NCI-H82 (cell line): ENCODE measurements at places on chromosomes 7 and 10.

DNA sequence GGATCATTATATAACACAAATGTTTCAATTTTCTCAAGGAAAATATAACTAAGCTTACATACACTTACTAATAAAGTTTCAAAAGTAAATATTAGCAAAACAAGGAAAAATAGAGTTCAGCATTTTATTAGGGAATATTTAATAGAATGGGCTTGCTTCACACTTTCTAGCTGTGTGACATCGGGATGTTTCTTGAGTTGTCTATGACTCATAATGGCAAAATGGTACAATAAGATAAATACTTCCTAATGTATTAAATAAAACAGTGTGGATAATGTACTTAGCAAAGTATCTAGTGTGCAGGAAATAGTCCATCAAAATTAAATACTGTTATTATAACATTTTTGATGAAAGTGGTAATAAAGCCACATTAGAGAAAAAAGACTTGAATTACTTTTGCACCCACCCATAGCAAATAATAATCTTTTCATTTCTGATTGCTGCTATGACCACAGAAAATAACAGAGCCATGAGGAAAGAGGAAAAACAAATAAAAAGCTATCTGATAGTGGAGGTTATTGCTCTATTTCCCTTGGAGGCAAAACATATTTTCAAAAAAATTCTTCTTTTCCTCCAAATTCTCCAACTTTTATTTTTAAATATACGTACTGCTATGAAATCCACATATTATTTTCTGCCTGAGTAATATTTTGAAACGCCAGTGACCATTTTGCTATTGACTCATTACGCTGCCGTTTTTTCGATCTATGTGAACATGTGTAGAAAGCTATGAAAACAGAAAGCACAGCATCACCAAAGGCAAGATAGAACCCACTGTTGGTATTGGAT, 272.9 kb upstream of the KLF6 start:
- DNase-seq, result no peak

- DNase-seq, result no peak
Observed at GRCh38 chr10:102102421-102102820, 17.7 kb downstream of the LDB1 start.

DNA sequence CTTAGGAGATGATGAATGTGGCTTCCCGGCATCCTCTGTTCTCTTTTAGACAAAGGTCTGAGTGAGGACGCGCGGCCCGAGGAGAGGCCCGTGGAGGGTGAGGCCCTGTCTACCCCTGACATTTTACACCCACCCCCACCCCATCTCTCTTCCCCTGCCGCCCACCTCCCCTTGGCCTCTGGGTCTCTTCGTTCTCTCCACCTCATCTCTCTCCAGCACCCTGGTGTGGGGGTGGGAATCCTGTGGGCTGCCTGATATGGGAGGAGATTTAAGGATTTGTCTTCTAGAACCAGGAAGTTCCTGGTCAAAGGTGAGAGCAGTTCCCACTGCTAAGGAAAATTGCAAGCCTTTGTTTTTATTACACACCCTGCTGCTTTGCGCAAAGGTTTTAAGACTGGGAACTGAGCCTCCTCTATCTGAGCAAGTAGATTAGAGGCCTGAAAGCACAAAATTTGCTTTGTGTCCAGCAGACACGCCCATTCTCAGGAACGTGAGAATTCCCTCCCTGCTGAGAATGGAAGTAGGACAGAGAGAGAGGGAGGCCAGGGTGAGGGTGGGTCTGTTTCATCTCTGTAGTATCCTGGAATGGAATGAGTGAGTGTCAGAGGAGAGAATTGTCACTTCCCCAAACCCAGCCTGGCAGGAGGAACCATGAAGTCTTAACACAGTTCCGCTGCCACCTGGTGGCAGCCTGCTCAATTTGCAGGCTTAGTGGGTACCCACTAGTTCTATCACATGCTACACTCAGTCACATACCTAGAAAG, 91.2 kb downstream of the GTF2IRD1 start:
- DNase-seq, result peak; percentile 87

DNA sequence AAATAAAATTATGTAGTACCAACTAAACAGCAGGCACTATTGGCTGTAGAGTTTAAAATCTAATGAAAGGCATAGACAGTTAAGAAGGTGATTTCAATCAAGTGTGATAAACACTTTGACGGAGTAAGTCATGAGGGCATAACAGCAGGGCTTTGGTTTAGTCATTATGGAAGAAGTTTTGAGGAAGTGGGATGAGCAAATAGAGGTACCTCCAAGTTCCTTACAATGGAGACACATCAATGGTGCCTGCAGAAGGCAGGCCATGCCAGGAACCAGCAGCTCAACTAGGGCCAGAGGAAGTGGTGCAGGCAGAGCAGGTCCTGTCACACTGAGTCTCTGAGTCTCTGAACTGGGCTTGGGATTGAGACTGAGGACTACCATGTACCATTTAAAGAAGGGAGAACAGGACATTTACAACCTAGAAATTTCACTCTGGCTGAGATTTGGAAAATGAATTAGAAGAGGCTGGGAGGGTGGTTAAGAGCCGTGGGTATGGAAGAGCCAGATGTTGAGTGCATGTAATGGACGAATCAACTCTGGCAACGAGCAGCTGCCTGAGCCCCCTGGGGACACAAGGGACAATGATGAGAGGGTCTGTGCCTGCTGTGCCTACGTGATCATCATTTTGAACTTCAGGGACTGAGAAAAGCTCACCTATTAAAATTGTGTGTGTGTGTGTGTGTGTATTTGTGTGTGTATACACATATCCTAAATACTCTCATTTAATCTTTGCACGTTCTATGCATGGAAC, 208.7 kb upstream of the POM121L12 start:
- DNase-seq, result peak; percentile 3

DNA sequence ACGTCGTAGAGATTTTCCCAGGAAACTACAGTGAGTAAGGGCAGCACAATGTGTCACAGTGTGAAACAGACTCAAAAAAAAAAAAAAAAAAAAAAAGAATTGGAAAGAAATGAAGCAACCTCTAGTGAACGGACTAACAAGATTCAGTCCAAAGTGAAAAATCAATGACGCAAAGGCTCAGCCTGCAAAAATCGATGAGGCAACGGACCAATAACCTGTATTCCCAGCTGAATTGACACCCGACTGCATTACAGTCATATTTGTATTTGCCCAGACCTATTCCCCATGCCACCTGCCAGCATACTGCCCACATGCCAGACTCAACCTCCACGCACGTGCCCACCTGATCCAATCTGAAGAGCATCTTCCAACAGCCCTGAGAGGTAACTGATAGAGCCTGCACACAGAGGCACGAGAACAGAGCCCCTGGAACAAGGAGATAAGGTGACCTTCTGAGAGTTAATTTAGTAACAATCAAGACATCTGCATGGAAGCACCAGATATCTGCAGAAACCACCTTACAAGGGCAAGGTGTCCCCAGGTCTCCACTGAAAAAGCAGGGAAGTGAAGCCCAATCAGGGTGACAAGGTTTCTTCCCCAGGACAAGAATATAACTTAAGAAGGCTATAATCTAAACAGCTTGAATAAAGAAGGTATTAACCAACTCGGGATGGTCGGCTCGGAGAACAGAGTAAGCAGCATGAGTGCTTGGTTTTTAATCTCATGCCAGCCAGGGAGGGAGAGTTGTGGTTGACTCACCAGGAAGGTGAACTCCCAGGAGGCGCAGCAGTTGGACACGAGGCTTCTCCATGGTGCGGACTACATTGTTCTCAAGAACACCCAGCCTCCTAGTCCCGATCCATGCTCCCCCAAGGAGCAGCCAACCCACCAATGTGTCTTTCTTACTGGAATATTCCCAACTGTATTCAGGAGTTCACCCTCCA, 48.5 kb downstream of the PLXNA4 start:
- peak; percentile 57 for DNase-seq

- peak; percentile 85 for DNase-seq
Observed at GRCh38 chr10:42926843-42927242, 144.2 kb downstream of the BMS1 start.
